Cardiac septum (tissue), 1 donor: ENCODE measurements at places on chromosomes 11 and 22.

DNA sequence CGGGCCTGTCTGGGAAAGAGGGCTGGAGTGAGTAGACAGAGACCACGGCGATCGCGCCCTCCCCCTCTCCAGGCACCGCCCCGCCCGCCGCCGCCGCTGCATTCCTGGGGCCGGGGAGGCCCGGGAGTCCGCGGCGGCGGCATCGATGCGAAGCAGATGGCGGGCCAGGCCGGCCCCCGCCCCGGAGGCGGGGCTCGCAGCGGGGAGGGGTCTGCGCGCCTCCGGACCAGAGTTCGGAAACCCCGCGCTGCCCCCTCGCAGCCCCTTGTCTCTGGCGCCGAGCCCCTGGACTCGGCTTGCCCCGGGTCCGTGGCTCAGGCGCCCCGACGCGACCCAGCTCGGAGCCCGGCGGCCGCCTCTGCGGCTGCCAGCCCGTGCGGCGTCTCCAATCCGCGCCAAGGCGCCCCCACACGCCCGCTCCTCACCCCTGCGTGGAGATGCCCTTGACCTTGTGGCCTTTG is 1.3 kb downstream of the SCARF2 start:
- no peak for DNase-seq

GRCh38 chr11:8230178-8230859 is 33.4 kb downstream of the LMO1 start:
- no peak for DNase-seq

DNA sequence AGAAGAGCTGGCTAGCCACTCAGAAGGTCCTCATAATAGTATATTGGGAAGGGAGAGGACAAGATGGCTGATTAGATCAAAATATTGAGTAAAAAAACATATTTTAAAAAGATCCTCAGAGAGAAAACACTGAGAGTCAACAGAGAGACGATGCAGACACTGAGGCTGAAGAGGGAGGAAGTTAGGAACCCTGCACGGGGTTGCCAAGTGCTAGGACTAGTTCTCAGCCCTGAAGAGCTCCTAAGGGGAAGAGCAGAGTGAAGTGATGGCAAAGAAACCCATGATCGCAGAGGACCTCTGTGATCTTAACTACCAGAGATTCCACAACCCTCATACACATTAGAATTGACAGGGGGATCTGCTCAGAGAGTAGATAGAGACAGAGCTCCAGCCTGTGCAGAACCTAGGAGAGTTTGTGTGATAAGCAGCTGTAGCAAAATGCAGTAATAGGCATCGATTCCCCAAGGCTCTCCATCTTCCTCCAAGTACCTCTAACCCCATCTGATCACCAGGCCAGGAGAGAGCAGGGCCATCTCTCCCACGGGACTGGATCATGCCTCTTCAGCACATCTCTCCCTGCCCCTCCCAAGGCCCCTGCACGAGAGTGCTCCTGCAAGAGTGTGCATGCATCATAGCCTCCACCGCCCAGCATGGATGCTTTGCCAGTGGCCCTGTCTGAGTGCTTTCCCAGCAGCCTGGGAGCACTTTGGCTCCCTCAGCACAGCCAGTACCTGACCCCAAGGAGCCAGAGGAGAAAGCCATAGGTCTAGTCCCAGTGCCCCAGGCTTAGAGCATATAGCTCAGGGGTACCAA is 41.2 kb upstream of the ARL14EP start:
- no peak for DNase-seq

- no peak for DNase-seq
These were observed 381.9 kb downstream of the CTTN start for GRCh38 chr11:70780246-70780535.

DNA sequence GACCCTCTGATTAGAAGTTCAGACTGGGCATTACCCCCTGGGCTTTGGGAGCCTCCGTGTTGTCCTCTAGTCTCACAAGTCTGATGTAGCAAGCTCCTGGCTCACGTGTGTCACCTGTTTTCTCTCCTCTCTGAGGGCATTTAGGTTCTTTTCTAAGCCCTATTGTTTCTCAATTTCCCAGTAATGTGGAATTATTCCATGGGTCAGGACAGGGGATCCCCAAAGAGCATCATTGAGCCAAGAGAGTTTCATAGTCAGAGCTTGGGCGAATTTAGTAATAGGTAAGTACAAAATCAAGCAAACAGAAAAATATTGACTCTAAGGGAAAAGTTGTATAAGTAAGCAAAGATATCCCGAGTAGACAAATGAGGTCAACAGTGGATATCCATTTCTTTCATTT is 57.3 kb downstream of the PPP6R2 start:
- no peak for DNase-seq

- no peak for DNase-seq
These were observed 723 bp downstream of the OR51M1 start for GRCh38 chr11:5384335-5384734.
